ENCODE measurements at places on chromosomes 13 and 19.
A peak's percentile ranks its signal among the peaks of the same experiment; 100 is the strongest.

DNA sequence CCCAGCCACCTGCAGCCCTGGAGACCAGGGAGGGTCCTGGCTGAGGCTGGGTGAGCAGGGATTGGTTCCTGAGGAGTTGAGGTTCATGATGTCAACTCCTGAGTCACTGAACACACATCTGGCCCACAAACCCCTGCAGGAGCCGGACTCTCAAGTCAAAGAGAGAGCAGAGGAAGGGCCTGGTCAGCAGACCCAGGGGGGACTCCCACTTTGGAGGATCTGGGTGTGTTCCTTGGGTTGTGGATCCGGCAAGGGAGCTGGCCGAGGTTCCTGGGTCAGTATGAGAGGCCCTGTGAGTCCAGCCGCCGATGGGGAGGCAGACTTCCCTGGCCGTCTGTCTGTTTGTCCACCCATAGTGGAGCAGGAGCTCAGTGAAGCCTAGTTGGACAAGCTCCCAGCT is 4.0 kb downstream of the SLC7A10 start:
- DNase-seq, result no peak

- no peak for DNase-seq
These were observed 202.8 kb upstream of the IRS2 start for GRCh38 chr13:109989155-109989554.

GRCh38 chr19:54325194-54325621 is 12.2 kb upstream of the LILRA5 start:
- peak; percentile 42 for DNase-seq

DNA sequence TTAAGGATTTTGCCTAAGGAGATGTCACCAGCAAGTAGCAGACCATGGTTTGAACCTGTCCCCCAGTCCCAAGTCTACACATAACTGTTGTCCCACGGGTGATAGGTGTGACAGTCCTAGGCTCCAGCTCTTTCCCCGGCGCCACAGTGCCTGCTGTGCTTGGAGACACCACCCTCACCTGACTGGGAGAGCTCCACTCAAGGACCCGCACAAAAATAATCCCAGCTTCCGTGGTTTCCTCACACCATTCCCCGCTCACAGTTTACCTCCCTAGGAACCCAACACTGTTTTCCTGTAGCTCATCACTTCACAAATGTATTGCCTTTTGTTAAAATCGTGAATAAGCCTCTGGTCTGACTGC is 19.8 kb upstream of the RASA3 start:
- no peak for DNase-seq

DNA sequence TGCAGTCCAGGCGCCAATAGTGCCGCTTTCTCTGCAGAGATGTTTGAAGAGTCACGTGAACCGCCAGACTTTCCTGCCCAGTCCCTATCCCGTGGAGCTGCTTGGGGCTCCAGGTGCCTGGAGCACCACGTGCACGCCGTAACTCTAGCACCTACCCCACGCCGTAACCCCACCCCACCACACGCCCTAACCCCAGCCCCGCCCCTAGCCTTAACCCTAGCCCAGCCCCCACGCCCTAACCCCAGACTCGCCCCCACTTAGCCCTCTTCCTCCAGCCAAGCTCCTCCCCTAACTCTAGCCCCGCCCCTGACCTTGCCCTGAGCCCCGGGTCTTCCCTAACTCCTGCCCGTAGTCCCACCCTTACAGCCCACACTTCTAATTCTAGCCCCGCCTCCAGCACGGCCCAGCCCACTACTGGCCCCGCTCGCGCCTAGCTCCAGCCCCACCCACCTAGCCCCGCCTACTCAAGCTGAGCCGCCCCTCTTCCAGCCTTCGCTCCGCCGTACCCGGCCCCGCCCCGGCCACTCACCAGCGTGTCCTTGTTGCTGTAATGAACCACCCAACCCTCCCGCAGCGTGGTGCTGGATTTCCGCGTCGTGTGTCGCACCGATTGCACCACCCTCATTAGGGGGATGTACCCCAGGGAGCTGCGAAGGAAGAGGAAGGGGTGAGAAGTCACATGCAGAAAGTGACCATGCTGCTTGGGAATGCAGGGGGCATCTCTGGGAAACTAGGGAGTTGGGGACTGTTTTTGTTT is 19.5 kb downstream of the PRKD2 start:
- peak; percentile 97 for DNase-seq

Data from neural progenitor cell (in vitro differentiated cells).